ENCODE measurements at places on chromosomes 3 and 15.

DNA sequence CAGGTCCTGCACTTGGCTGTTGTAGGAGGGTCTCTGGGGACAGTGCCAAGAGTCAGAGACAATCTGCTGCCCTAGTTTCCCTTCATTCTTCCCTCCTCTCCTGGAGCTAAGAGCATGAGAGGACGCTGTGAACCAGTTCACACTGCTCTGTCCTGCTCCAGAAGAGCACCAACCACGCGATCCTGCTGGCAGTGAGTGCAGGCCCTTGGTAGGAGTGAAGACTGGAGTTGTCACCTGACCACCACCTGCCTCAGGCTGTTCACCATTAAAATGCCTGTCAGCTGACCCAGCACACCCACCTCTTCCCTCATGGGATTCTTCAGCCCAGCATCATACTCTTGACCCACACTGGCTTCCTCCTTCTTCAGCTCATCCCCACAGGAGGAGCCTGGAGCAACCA lies 2.9 kb downstream of the TM6SF1 start:
- no peak for DNase-seq

DNA sequence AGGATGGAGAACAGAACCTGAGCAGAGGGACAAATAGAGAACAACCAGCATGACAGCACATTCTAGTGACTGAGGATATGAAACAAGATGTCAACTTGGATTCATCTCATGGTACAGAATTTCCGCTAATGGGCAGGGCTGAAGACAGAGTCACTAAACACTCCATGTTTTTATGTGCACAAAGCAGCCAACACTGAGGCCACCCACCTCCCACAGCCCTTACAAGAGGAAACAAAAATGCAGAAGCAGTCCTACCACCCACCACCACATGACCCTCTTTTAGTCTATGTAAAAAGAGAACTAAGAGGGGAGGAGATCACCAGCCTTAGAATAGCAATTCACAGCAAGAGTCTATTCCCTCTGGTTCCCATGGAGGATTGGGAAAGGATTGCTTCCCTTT lies 131.4 kb upstream of the UBE2E2 start:
- DNase-seq: no peak

GRCh38 chr15:101267320-101268104 lies 9.8 kb downstream of the SELENOS start:
- DNase-seq: no peak

DNA sequence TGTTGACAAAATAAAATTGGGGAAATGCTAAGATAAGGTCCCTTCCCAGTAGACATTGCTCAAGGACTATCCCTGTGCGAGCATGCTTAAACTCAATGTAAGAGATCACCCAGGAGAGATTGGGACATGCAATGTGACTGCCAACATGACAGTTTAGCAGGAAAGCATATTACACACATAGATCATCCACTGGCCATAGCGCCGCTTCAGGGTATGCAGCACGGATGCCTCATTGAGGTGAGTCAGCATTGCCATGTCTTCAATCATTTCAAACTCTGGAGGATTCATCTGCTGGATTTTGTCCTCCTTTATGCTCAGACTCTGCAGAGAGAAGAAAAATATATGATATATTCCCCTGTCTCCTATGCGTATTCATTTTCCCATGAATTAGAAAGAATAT lies 8.9 kb downstream of the MYH15 start:
- no peak for DNase-seq

GRCh38 chr3:44832032-44832431 lies 29.7 kb upstream of the TMEM42 start:
- DNase-seq: no peak

DNA sequence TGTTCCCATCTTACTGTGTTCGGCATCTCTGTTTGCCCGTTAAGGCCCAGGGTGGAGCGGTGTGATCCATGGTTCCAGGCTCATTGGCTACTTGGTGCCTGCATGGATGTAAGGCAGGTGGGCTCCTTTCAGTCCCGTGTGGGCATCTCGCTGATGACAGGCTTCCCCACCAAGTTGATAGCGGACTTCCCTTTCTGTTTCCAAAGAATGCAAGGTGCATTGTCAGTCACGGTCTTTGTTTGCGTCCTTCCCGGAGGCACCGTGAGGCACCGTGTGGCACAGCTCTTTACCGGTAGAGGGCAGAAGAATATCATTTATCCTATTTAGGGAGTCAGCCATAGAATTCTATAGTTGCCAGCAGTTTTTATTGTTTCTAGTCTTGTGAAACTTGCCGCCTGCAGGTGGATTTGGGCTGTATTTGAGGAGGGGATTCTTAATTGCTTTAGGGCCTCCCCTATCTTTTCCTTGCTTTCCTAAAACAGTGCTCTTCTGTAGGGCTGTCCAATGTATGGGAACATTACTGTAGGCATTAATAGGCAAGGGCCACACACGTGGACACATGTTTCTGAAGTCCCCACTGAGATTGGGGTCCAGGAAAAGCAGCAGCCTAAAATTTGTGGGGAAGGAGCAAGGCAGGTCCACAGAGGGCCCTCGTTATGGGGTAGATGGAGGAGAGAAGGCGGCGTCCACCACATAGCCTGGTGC lies 244.1 kb downstream of the SLCO3A1 start:
- DNase-seq: peak; percentile 31
